MM.1S (cell line): ENCODE measurements at places on chromosomes 3 and 15.

GRCh38 chr3:133572158-133573053 is 1.1 kb upstream of the CDV3 start:
- H3K27me3 ChIP-seq = no peaks in the 10 kb centered on the region
- H3K4me3 ChIP-seq = peak overlapping the region; percentile 60
- peak; percentile 77 for DNase-seq
- peaks cover 12% of the 10 kb centered on the region; the same call in 1 of the 2 replicates for H3K36me3 ChIP-seq
- H3K4me1 ChIP-seq = peaks cover 29% of the 10 kb centered on the region

GRCh38 chr15:48062148-48062872 is 58.5 kb upstream of the SLC24A5 start:
- H3K27me3 ChIP-seq = no peaks in the 10 kb centered on the region
- H3K4me1 ChIP-seq = no peaks in the 10 kb centered on the region
- no peak overlapping the region for H3K4me3 ChIP-seq
- no peak overlapping the region for H3K27ac ChIP-seq

- H3K4me1 ChIP-seq = no peaks in the 10 kb centered on the region
- peak; percentile 67 for DNase-seq
- H3K27me3 ChIP-seq = no peaks in the 10 kb centered on the region
- H3K27ac ChIP-seq = no peak overlapping the region
- H3K36me3 ChIP-seq = no peaks in the 10 kb centered on the region
These were observed 326.0 kb upstream of the SGO1 start for GRCh38 chr3:20511863-20512505.

- no peaks in the 10 kb centered on the region for H3K36me3 ChIP-seq
- H3K27ac ChIP-seq = no peak overlapping the region
- no peak for DNase-seq
- H3K27me3 ChIP-seq = no peaks in the 10 kb centered on the region
These were observed 284.1 kb upstream of the LRRFIP2 start for GRCh38 chr3:37458162-37459120.

GRCh38 chr15:96474231-96474664 is 143.7 kb downstream of the NR2F2 start:
- no peak for DNase-seq
- H3K36me3 ChIP-seq = no peaks in the 10 kb centered on the region
- H3K27me3 ChIP-seq = no peaks in the 10 kb centered on the region
- no peak overlapping the region for H3K27ac ChIP-seq

DNA sequence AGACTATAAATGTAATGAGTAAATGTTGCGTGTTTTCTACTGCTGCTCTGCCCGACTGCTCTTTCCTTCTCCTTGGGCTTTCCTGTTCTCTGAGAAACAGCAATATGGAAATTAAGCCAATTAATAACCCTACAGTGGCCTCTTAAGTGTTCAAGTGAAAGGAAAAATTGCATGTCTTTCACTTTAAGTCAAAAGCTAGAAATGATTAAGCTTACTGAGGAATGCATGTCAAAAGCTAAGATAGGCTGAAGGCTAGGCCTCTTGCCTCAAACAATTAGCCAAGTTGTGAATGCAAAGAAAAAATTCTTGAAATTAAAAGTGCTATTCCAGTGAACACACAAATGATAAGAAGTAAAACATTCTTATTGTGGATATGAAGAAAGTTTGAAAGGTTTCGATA is 55.0 kb downstream of the ATP2C1 start:
- H3K4me1 ChIP-seq = peaks cover 5% of the 10 kb centered on the region; the same call in 1 of the 2 replicates
- no peak for DNase-seq
- no peak overlapping the region for H3K27ac ChIP-seq
- no peaks in the 10 kb centered on the region for H3K36me3 ChIP-seq
- H3K4me3 ChIP-seq = no peak overlapping the region
- H3K27me3 ChIP-seq = no peaks in the 10 kb centered on the region

DNA sequence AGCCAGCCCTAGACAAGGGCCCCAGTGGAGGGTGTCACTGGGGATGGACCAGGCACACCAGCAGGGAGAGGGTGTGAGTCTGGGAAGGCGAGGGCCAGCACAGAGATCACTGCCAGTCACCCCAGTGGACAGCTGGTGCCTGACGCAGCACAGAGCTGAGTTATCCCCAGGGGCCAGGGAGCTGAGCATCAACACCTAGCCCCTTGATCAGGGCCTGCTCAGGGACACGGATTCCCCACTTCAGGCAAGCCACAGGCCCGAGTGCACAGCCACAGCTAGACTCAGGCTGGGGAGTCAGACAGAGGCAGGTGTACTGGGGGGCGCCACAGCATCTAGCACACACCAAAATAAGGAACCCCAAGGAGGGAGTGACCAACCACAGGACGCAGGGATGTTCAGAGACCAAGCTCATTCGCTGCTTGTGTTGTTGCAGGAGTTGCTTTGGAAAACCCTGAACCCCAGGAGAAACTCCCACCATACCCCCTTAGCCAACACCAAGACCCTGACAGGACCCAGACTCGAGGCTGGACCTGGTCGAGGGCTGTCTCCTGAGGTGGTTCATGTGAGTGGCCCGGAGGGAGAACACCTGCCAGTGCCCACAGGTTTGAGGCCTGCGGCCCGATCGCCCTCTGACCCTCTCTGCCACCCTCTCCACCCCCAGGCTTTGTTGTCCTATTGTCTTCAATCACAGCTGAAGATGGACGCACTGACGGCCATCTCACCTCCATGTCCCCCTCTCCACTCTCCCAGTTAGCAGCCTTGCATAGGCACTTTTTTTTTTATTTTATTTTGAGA is 146.8 kb downstream of the TPRA1 start:
- no peak overlapping the region for H3K4me3 ChIP-seq
- H3K4me1 ChIP-seq = no peaks in the 10 kb centered on the region
- no peak overlapping the region for H3K27ac ChIP-seq
- 0 out of 2 replicates have a peak, but pooled peaks cover 4% of the 10 kb centered on the region for H3K27me3 ChIP-seq

DNA sequence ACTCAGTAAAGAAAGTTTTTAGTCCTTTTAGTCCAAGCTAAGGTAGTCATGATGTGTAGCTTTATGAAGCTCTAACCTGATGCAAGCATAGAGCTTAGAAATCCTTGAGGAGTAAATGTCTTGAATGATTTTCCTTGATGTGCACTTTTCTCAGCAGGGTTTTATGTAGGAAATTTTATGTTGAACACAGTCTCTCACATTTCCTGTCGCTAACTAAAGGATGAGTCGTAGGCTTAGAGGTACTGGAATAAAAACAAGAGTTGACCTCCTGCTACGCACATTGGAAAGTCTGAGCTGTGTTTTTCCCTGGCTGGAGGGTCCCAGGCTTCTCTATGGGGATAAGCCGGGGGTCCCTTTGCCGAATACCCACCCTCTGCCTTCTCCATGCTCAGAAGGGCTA is 34.7 kb upstream of the ZPLD1 start:
- no peak for DNase-seq
- H3K4me3 ChIP-seq = no peak overlapping the region

GRCh38 chr15:38668898-38669391 is 104.3 kb upstream of the RASGRP1 start:
- no peak for DNase-seq
- no peaks in the 10 kb centered on the region for H3K36me3 ChIP-seq
- no peak overlapping the region for H3K27ac ChIP-seq
- H3K4me3 ChIP-seq = no peak overlapping the region

DNA sequence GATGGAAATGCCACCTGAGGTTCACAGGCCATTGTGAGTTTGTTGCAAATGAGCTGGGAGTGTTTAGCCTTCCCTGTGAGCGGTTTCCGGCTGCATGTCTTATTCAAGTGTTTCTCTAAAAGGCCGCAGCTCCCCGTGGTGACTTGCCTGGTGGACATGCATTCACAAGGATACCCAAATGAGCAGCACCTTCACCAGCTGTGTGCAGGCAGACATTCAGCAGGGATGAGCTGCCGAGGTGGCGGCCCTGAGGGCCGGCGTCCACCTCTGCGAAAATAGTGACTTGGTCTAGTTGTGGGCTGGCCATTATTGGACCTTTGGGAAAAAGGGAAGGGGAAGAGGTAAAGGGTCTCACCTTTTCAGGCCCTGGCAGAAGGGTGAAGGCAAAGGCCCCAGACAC is 23.4 kb downstream of the SPSB4 start:
- no peaks in the 10 kb centered on the region for H3K36me3 ChIP-seq
- DNase-seq = no peak
- no peaks in the 10 kb centered on the region for H3K27me3 ChIP-seq
- no peaks in the 10 kb centered on the region for H3K4me1 ChIP-seq

DNA sequence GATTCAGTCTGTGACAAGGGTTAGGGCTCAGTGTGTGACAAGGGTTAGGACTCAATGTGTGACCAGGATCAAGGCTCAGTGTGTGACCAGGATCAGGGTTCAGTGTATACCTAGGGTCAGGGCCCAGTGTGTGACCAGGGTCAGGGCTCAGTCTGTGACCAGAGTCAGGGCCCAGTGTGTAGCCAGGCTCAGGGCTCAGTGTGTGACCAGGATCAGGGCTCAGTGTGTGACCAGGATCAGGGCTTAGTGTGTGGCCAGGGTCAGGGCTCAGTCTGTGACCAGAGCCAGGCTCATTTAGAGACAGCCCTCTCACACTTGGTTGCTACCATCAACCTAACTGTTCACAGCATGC is 24.2 kb downstream of the LOXL1 start:
- H3K4me1 ChIP-seq = peaks cover 9% of the 10 kb centered on the region
- no peak overlapping the region for H3K27ac ChIP-seq
- no peaks in the 10 kb centered on the region for H3K36me3 ChIP-seq
- no peaks in the 10 kb centered on the region for H3K27me3 ChIP-seq

GRCh38 chr3:75886971-75887526 is 101.7 kb upstream of the ZNF717 start:
- H3K27me3 ChIP-seq = no peaks in the 10 kb centered on the region
- H3K27ac ChIP-seq = no peak overlapping the region
- no peaks in the 10 kb centered on the region for H3K4me1 ChIP-seq
- no peaks in the 10 kb centered on the region for H3K36me3 ChIP-seq
- no peak overlapping the region for H3K4me3 ChIP-seq
- DNase-seq = no peak

GRCh38 chr3:14434498-14435151 is 32.2 kb downstream of the SLC6A6 start:
- peaks cover 49% of the 10 kb centered on the region for H3K4me1 ChIP-seq
- no peaks in the 10 kb centered on the region for H3K36me3 ChIP-seq
- DNase-seq = no peak
- H3K4me3 ChIP-seq = no peak overlapping the region; the same call in 1 of the 2 replicates
- H3K27ac ChIP-seq = no peak overlapping the region
- no peaks in the 10 kb centered on the region for H3K27me3 ChIP-seq

- H3K36me3 ChIP-seq = peaks cover 7% of the 10 kb centered on the region; the same call in 1 of the 2 replicates
- H3K27ac ChIP-seq = peak overlapping the region; percentile 58
- H3K27me3 ChIP-seq = no peaks in the 10 kb centered on the region
- peaks cover 13% of the 10 kb centered on the region for H3K4me1 ChIP-seq
- DNase-seq = no peak
- peak overlapping the region; percentile 67 for H3K4me3 ChIP-seq
These were observed 783 bp upstream of the DNAJB11 start for GRCh38 chr3:186569779-186570095.

DNA sequence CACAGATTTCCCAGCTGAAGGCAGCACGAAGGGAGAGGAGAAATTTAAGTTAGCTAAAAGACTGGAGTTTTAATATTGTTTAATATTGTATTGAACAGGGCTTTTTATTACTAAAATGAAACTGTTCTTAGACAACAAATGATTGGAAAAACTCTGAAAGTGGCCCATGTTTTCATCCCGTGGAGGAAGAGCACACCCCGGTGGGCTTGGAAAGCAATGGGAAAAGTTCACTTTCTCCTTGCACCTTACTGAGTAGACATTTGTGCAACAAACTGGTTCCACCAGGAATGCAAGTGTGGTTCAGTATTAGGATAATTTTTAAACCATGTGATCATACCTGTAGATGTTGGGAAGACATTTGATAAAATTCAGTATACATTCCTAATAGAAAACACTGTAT is 8.2 kb upstream of the ESYT3 start:
- DNase-seq = no peak
- H3K4me3 ChIP-seq = no peak overlapping the region
- no peak overlapping the region for H3K27ac ChIP-seq
- H3K36me3 ChIP-seq = no peaks in the 10 kb centered on the region
- no peaks in the 10 kb centered on the region for H3K4me1 ChIP-seq

- no peaks in the 10 kb centered on the region for H3K27me3 ChIP-seq
- no peaks in the 10 kb centered on the region for H3K36me3 ChIP-seq
- no peak overlapping the region for H3K4me3 ChIP-seq
- no peak for DNase-seq
These were observed 631.0 kb upstream of the ALCAM start for GRCh38 chr3:104735691-104736090.

DNA sequence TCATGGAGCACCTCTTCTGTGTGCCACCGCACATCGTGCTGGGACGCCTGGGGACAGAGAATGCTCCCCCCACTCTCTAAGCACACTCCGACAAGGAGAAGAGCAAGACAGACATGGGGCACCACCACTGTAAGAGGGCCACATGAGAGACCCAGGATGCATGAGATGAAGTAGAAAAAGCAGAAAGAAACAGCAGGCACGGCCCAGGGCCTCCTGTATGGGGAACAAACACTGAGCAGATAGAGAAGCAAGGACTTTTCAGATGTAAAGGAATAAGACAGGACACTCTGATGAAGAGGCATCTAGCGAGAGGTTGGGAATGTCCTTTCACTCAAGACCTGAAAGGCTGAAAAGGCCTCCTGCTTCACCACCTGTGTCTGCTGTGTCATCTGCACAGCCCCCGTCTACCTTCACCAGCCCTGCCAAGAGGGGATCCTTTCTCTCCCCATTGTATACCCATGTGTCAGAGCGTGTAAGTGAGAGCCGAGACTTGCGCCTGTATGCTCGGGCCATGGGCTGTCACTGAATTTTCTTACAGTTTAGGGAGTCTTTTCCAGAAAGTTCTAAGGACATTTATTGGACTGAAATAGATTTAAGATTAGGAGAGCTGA is 125.6 kb downstream of the LRRK1 start:
- H3K27ac ChIP-seq = no peak overlapping the region
- DNase-seq = no peak

- DNase-seq = peak; percentile 97
- no peaks in the 10 kb centered on the region for H3K27me3 ChIP-seq
- H3K4me3 ChIP-seq = no peak overlapping the region
- H3K4me1 ChIP-seq = peaks cover 44% of the 10 kb centered on the region
These were observed 12.0 kb upstream of the ZNF592 start for GRCh38 chr15:84736375-84736774.

DNA sequence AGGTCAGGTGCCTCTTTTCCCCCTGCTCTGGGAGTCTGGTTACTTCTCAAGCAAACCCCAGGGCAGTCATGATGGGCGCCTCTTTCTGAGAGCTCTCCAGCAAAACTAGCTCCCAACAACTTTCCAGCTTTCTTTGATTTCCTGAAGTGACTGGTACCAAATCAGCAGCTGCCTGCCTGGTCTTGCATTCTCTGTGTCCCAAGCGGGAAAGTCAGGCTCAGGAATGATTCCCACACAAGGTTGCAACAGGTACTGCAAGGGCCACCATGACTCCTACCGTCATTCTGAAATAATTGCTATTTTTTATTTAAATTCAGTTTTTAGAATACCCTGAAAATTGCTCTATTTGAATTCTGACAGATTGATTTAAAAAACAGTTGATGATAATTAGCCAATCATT is 658.7 kb downstream of the SQOR start:
- H3K4me3 ChIP-seq = no peak overlapping the region
- DNase-seq = no peak
- H3K36me3 ChIP-seq = no peaks in the 10 kb centered on the region
